ENCODE measurements at places on chromosomes 11 and 22.
A peak's percentile ranks its signal among the peaks of the same experiment; 100 is the strongest.

DNA sequence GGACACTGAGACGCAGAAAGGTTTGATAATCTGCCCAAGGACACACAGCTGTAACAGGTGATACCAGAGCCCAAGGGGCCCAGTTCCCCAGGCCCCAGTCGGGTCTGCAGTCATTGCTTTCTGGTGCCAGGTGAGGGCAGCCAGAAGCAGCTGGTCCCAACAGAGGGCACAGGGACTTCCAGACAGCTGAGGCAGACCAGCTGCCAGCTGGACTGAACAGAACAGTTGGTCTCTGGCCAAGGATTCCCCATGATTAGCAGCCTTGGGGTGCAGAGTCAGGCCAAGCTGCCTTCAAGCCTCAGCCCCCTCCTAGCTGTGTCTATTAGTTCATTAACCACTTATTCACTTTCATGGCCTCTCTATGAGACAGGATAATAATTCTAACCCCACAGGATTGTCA is 105.6 kb downstream of the RRAS2 start:
- H3K4me3 ChIP-seq: no peak overlapping the region
- no peak overlapping the region for H3K27ac ChIP-seq

GRCh38 chr22:25383892-25384291 is 164.5 kb downstream of the CRYBB2 start:
- no peaks in the 10 kb centered on the region for H3K27me3 ChIP-seq
- H3K4me3 ChIP-seq: no peak overlapping the region
- H3K27ac ChIP-seq: no peak overlapping the region
- DNase-seq: no peak
- H3K4me1 ChIP-seq: peaks cover 4% of the 10 kb centered on the region

- H3K27me3 ChIP-seq: no peaks in the 10 kb centered on the region
- no peak overlapping the region for H3K27ac ChIP-seq
- H3K4me3 ChIP-seq: no peak overlapping the region
- no peaks in the 10 kb centered on the region for H3K36me3 ChIP-seq
Observed at GRCh38 chr11:28289444-28289843, 181.3 kb downstream of the METTL15 start.

DNA sequence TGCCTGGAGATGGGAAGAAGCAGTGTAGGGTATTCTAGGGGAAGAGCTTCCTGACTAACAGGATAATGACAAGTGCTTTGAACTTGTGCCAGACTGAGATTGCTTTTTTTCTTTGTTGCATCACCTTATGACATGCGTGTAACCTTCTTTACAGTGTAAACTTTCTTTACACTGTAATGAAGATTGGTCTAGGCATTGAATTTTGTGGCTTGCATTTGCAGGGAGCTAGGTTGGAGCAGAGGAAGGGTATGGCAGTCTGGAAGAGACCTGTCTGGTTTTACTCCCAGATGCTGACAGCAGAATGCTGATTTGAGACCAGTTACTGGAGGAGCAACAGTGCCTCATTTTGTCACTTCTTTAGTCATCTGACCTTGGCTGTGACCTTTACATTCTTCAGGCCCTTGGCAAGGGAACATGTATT is 5.6 kb downstream of the DDB2 start:
- H3K27me3 ChIP-seq: no peaks in the 10 kb centered on the region
- peaks cover 35% of the 10 kb centered on the region for H3K36me3 ChIP-seq
- peak; percentile 56 for DNase-seq
- peaks cover 23% of the 10 kb centered on the region for H3K4me1 ChIP-seq
- H3K4me3 ChIP-seq: no peak overlapping the region

- peak overlapping the region; percentile 13 for H3K4me3 ChIP-seq
- peak; percentile 81 for DNase-seq
- H3K36me3 ChIP-seq: no peaks in the 10 kb centered on the region
- no peaks in the 10 kb centered on the region for H3K27me3 ChIP-seq
- peak overlapping the region; percentile 58 for H3K27ac ChIP-seq
Observed at GRCh38 chr11:69298267-69299022, 4.5 kb downstream of the MYEOV start.

DNA sequence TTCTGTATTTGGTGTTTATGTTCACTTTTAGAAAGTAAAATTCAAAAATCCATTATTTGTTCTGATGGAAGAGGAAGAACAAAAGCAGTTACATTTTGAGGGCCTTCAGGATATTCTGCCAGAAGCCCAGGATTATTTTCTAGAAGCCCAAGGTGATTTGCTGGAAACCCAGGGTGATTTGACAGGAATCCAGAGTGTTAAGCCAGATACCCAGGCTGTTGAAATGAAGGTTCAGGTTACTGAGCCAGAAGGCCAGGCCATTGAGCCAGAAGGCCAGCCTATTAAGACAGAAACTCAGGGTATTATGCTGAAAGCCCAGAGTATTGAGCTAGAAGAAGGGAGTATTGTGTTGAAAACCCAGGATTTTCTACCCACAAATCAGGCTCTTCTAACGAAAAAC is 33.1 kb downstream of the CCDC15 start:
- DNase-seq: no peak
- H3K36me3 ChIP-seq: no peaks in the 10 kb centered on the region
- H3K4me1 ChIP-seq: no peaks in the 10 kb centered on the region
